ENCODE measurements at places on chromosomes 2 and 18.

- DNase-seq = no peak
Observed at GRCh38 chr2:157420771-157421323, 23.0 kb downstream of the CYTIP start.

GRCh38 chr2:237961637-237962036, 5.2 kb upstream of the UBE2F start:
- DNase-seq = no peak

GRCh38 chr2:115574667-115575066, 1132.2 kb downstream of the DPP10 start:
- no peak for DNase-seq

DNA sequence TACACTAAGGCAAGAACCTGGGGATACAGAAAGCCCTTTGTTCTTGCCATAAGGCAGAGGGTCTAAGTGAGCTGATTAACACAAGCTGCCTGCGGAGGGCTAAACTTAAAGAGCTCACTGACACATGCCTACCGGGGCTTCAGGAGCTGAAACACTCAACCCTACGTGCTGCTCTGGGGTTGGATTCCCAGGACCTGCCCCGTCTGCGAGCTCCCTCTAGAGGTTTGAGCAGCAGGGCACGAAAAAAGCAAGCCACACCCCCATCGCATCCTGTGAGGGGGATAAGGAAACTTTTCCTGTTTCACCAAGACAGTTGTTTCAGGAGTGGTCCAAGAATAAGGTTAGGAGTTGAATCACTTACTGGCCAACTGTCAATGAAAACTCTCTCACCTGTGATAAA, 562.1 kb downstream of the TMX3 start:
- no peak for DNase-seq

- DNase-seq = no peak
Observed at GRCh38 chr2:67085146-67085545, 312.0 kb upstream of the ETAA1 start.

- no peak for DNase-seq
Observed at GRCh38 chr2:241108271-241109209, 6.5 kb upstream of the MTERF4 start.

GRCh38 chr2:7288484-7288883, 371.3 kb downstream of the RNF144A start:
- DNase-seq = no peak

DNA sequence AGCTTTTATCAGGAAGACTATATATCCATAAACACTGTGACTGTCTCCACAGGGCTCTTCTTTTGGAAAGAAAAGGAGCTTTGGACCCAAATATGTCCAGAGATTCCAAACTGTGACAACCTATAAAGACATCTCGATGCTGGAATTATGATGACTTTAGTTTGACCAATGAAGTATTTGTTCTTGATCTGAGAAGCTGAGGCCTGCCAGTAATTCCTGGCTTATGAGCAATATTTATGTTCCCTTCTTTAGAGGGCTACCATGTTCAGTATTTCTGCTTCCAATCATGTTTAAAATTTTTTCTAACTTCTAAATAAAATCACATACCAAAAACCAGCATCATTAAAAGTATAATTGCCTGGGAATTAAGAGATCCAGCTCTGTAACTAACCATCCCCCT, 41.1 kb downstream of the FEZ2 start:
- DNase-seq = no peak

GRCh38 chr2:216583147-216583546, 50.1 kb upstream of the IGFBP2 start:
- no peak for DNase-seq

DNA sequence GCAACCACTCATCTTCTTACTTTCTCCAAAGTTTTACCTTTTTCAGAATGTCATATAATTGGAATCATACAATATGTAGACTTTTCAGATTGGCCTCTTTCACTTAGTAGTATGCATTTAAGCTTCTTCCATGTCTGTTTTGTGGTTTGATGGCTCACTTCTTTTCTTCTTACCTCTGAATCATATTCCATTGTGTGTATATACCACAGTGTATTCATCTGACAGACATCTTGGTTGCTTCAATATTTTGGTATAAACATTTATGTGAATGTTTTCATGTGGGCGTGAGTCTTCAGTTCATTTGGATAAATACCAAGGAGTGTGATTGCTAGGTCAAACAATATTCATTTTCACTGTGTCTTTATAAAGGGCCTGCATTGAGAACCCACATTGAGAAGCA, 136.1 kb upstream of the NOSTRIN start:
- DNase-seq = no peak

- no peak for DNase-seq
Observed at GRCh38 chr2:26493566-26493965, 15.6 kb upstream of the OTOF start.

- no peak for DNase-seq
Observed at GRCh38 chr2:24231461-24231881, 56.6 kb downstream of the FAM228A start.

GRCh38 chr2:120622159-120622869, 113.4 kb upstream of the GLI2 start:
- DNase-seq = peak; percentile 13

DNA sequence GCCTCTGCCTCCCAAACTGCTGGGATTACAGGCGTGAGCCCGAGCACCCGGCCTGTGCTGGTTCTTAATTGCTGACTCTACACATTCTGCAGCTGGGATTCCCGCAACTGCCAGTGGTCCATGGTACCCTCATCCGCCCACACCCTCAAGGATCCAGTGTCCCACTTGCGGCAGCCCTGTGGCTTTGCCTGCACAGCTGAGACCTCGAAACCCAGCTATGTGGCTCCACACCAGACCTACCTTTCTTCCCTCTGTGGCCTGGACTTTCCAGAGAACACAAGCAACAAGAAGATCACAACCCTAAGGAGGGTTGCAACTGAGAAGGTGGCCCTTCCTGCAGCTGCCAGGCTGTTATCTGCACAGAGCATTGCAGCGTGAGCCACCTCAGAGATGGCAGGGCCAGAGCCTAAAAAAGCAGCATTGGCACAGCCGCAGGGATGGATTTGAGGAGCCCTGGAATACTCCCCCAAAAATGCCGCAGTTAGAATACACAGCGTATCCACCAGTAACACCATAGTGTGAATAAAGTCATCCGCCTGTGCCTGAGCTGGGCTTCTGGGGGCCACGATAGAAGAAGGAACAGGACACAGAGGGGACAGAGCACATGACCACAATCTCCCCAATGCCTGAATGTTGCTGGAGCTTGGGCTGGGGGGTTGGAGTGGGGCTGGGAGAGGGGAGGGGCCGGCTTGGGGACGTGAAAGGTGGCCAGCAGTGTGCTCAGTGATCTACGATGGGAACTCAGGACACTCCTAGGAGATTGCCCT, 1.9 kb downstream of the GPR55 start:
- peak; percentile 22 for DNase-seq

DNA sequence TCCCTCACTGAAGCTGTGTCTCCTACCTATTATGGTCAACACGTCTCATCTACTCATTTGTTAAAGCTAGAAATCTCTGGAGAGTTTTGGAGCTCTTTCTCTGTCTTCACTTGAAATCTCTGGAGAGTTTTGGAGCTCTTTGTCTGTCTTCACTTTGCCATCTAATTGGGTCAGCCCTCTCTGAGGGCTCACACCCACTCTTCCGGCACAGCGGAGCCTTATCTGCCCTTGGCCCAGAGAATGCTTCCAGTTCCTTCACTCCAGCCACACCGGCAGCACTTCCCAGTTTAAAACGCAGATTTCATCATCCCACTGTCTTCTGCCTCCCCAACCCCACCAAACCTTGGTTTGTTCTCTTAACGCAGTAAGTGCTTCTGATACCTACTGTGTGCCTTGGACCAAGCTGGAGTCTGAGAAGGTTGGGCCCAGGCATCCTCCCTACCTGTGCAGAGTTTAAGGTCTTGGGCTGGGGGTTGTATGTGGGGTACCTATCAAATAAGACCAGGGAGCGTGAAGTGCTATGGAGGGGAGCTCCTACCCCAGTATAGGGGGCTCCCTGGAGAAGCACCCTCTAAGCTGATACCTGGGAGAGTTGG, 5.0 kb downstream of the HPCAL1 start:
- DNase-seq = no peak

GRCh38 chr2:97267411-97268074, 154.6 kb downstream of the ANKRD36 start:
- DNase-seq = peak; percentile 59

DNA sequence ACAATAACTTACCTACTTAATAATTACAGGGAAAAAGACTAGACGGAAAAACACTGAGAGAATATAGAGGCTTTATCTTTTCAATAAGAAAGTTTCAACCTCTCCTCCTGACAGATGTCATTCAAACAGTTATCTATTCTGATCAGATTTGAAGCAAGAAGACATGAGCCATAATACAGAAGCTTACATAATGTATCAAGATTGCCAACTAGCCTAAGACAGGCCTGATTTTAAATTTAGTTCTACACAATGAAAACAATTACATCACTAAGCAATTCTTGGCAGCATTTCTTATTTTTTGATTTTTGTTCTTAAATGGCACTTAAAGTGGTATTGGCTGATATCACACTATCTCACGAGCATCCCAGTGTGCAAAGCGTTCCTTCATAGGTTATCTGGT, 41.6 kb downstream of the GPR155 start:
- no peak for DNase-seq

DNA sequence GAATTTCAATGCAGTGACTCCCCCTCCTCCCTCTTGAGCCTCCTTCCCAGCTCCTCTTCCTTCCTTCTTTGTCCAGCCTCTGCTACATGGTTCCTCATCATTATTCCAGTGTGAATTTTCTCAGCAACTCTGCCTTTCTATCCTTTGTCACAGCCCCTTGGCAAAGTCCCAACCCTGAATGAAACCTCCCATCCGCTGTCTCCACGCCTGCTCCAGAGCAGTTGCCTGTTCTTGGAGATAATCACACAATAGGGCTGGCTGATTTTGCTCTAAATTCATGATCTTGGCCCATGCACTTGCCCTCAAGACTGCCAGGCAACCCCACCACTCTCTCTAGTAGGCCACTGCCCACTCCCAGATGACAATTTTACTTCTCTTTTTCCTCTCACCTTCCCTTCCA, 61.4 kb downstream of the BCL2L11 start:
- no peak for DNase-seq

- DNase-seq = no peak
Observed at GRCh38 chr2:2127467-2127866, 203.6 kb downstream of the MYT1L start.

- DNase-seq = no peak
Observed at GRCh38 chr2:64230540-64230939, 86.3 kb upstream of the PELI1 start.

DNA sequence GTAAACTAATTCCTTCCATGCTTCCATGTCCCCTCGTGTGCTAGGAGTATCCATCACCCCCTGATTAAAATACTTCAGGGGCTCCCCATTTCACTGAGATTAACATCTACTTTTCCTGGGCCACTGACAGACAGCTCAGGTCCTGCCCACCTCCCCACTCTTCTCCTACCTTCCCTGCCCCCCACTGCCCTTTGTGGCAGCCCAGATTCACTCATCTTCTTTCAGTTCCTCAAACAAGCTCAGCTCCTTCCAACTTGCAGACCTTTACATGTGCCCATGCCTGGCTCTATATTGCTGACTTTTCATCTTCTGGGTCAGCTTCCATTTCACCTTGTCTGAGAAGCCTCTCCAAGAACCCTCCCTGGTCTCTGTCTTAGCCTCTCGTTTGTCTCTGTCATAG, 12.0 kb downstream of the RUFY4 start:
- DNase-seq = no peak

- DNase-seq = no peak
Observed at GRCh38 chr2:97354576-97354975, 235.1 kb downstream of the ANKRD36B start.

- DNase-seq = no peak
Observed at GRCh38 chr2:24021122-24021998, 11.5 kb downstream of the MFSD2B start.

DNA sequence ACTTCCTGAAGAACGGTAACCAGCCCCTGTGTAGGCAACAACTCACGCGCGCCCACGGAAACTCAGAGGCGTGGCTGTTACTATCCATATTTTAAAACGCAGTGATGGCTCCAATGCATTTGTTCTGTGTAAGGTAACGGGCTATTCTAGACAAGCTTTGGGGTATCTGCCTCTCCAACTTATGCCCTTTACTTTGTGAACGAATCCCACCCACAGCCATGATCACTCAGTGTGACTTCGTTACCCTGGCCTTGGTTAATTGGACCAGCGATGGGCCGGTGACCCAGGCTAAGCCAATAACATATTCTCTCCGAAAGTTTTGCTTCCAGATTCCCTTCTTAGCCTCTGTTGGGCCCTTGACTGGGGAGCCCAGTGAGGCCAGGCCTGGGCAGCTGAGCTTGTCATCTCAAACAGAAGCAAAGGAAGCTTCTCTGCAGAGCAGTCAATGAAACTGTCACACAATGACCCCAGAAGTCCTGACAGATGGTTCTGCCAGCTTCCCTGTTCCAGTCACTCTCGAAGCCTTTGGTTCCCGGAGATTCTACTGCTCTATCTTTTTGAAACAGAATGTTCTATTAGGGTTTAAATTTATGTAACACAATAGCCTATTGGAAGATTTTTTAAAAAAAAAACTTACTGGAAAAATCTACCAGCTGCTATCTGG, 30.7 kb upstream of the ROCK2 start:
- DNase-seq = no peak

GRCh38 chr18:58136879-58137278, 92.9 kb downstream of the NEDD4L start:
- no peak for DNase-seq

DNA sequence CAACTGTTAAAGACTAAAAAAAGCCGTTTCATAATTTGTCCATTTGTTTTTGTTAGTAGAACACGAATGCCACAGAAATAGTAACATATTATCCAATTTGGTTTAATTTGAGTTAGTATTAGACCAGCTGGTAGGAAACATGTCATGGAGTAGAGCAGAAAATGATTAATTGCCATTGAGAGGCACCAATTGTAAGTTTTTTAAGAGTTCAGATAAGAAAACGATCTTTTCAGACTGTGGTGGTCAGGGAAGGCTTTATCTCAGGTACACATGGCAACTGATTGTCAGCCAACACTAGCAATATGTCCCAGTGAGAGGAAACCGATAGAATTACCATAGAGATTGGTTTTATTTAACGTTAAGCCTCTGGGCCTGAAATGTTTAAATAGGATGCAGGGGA, 438.2 kb upstream of the MAP2 start:
- no peak for DNase-seq

DNA sequence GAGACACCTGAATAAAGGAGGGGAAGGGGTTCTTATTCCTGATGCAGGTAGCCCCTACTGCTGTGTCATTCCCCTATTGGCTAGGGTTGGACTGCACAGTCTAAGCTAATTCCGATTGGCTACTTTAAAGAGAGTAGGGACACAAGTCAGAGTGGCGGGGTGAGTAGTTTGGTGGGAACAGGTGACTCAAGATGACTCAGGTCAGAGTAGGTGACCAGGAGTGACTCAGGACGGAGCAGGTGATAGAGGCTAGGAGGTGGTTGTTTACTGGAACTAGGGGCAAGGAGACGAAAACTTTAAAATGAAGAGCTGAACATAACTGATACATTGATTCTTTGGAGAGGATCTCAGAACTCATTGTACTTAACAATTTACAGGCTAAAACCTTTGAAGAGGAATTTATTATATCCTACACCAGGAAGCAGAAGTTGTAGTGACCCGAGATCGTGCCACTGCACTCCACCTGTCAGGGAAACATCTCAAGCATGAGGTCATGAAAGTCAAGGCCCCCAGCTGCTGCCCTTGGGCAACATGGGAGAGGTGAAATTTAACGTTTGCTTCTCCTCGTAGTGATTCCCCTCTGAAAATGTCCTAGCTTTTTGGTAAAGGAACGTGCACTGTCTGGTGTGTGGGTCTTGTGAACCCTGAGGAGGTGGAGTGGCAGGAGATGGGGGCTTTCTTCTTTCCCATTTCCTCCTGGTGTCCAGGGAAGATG, 4.5 kb upstream of the CYP27A1 start:
- no peak for DNase-seq

- DNase-seq = no peak
Observed at GRCh38 chr2:71646028-71646427, 192.7 kb downstream of the DYSF start.

All from sciatic nerve (tissue), 2 donors.